ENCODE measurements at places on chromosomes 4 and X.
A peak's percentile ranks its signal among the peaks of the same experiment; 100 is the strongest.

DNA sequence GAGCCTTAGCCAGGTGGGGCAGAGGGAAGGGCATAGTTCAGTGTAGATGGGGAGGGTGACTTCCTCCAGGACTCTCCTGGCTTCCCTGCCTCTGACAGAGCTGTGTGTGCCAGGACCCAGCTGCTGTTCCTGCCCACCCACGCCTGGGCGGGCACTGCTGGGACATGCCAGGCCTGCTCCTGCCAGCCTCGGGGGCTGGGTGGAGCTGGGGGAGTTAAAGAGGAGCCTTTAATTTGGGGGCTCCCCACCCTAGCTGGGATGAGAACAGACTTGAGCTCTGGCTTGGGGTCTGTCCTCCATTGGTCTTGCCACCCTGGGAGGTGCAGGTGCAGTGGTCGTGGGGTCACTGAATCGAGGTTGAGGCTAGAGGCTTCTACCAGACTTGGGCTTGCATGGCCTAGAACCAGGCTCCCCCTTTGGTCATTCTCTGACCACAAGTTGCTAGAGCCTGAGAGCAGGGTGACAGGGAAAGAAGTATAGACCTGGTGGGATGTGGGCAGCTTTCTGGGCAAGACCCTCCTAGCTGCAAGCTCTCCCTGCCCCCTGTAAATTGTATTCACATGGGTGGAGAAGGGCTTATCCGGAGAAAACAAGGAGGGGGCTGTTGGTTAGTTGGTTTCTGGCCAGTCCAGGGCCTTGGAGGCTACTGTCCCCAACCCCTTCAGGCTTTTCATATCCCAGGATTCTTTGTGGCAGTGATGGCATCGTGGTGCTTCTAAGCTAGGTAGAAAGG is 5.7 kb downstream of the EFNB1 start:
- no peak overlapping the region for H3K4me3 ChIP-seq
- H3K36me3 ChIP-seq: no peaks in the 10 kb centered on the region
- peaks cover 7% of the 10 kb centered on the region for H3K4me1 ChIP-seq

- H3K27me3 ChIP-seq: no peaks in the 10 kb centered on the region
- H3K4me3 ChIP-seq: no peak overlapping the region
- H3K4me1 ChIP-seq: peaks cover 5% of the 10 kb centered on the region
- peaks cover 1% of the 10 kb centered on the region for H3K36me3 ChIP-seq
These were observed 304.9 kb downstream of the UNC5C start for GRCh38 chr4:95243892-95244291.

GRCh38 chr4:153531000-153531358 is 64.8 kb downstream of the TMEM131L start:
- H3K36me3 ChIP-seq: peaks cover 25% of the 10 kb centered on the region
- H3K4me1 ChIP-seq: peaks cover 69% of the 10 kb centered on the region
- H3K27ac ChIP-seq: peak overlapping the region; percentile 85
- H3K27me3 ChIP-seq: no peaks in the 10 kb centered on the region

DNA sequence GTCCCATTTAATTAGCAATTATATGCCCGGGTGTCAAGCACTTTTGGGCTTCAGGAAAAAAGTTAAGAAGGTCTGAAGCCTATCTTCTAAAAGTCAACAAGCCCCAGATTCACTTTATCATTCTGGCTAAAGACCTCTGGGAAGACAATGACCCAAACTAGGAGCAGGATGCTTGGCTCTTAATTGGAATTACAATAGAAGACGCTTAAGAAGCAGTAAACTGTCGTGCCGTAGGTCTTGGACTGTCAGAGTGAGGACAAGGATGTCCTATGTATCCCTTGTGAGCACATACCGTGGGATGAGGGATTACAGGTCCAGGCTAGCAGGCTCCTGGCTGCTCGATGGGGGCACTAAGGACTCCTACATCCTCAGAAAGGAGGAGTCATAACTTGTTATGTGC is 3.2 kb upstream of the ARHGAP36 start:
- H3K4me1 ChIP-seq: no peaks in the 10 kb centered on the region
- H3K36me3 ChIP-seq: no peaks in the 10 kb centered on the region
- H3K4me3 ChIP-seq: no peak overlapping the region
- no peak for DNase-seq
- H3K27ac ChIP-seq: no peak overlapping the region

DNA sequence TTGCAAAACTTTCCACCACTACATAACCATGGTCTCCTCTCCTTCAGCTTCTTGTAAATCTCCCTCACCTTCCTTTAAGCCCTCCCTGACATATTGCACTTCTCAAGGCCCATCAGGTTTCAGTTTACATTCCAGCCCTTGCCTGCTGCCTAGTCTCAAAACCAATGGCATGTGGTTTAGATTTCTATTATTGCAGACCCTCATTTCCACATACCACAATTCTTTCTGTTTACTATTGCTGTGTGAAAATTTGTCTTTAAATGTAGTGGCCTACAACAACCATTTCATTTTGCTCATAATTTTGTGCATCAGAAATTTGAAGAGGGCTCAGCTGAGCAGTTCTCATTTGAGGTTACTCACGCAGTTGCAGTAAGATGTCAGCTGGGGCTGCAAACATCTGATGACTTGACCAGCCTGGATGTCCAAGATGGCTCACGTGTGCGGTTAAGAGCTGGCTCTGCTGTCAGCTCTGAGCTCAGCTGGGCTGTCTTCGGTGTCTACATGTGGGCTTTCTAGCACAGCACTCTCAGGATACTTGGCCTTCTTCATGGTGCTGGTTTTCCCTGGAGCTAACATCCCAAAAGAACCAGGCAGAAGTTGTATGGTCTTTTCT is 29.9 kb upstream of the SOD3 start:
- H3K36me3 ChIP-seq: no peaks in the 10 kb centered on the region
- H3K4me3 ChIP-seq: no peak overlapping the region
- H3K27me3 ChIP-seq: no peaks in the 10 kb centered on the region
- peaks cover 12% of the 10 kb centered on the region for H3K4me1 ChIP-seq

DNA sequence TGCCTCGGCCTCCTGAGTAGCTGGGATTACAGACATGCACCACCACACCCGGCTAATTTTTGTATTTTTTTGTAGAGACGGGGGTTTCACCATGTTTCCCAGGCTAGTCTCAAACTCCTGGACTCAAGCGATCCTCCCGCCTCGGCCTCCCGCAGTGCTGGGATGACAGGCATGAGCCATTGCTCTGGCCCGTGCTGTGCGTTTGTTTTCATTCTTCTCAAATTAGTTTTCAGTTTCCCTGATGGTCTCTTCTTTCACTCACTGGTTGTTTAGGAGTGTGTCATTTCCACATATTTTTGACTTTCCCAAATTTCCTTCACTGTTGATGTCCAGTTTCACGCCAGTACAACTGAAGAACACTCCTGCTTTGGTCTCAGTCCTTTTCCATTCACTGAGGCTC is 31.8 kb downstream of the SH3TC1 start:
- peaks cover 3% of the 10 kb centered on the region for H3K27me3 ChIP-seq
- H3K36me3 ChIP-seq: no peaks in the 10 kb centered on the region
- DNase-seq: no peak
- peaks cover 9% of the 10 kb centered on the region for H3K4me1 ChIP-seq

DNA sequence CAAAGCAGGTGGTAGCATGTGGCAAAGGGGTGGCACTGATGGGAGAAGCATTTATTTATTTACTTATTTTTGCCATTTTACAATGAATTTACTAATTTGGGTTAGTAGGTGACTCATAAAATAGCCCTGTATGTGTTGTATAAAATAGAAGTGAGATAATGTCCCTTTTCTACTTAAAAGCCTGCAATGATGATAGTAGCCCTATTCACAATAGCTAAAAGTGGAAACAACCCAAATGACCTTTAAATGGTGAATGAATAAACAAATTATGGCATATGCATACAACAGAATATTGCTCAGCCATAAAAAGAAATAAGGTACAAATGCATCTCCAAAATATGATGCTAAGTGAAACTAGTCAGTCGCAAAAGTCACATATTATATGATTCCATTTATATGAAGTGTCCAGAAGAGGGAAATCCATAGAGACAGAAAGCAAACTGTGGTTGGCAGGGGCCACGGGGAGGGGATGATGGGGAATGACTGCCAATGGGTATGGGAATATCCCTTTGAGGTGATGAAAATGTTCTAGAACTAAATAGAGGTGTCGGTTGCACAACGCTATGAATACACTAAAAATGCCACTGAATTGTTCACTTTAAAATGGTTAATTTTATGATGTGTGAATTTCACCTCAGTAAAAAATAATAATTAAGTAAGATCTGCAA is 35.8 kb upstream of the FAM9C start:
- H3K4me1 ChIP-seq: peaks cover 85% of the 10 kb centered on the region
- no peak overlapping the region for H3K4me3 ChIP-seq
- peak overlapping the region; percentile 96 for H3K27ac ChIP-seq

- peaks cover 2% of the 10 kb centered on the region for H3K36me3 ChIP-seq
- no peak overlapping the region for H3K27ac ChIP-seq
- no peak overlapping the region for H3K4me3 ChIP-seq
- DNase-seq: no peak
- no peaks in the 10 kb centered on the region for H3K27me3 ChIP-seq
These were observed 103.0 kb downstream of the AFF1 start for GRCh38 chr4:87037671-87038334.

DNA sequence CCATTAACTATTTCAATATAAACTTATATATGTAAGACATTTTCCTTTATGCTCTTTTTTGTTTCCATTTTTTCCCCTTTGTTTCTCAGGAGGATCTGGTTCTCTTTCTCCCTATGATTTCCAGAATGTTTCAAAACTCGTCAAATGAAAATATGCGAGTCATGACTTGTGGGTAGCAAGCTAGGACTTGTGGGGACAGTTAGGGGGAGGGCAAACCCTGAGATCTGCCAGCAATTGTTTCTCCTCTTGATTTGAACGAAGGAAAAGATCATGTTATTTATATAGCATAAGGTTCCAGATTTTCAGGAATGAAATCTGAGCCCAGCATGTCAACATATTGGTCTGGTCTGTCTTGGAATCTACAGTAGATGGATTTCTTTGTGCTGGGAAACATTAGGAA is 28.9 kb upstream of the GPC4 start:
- peaks cover 6% of the 10 kb centered on the region for H3K27me3 ChIP-seq
- DNase-seq: no peak
- no peaks in the 10 kb centered on the region for H3K4me1 ChIP-seq
- no peak overlapping the region for H3K4me3 ChIP-seq

DNA sequence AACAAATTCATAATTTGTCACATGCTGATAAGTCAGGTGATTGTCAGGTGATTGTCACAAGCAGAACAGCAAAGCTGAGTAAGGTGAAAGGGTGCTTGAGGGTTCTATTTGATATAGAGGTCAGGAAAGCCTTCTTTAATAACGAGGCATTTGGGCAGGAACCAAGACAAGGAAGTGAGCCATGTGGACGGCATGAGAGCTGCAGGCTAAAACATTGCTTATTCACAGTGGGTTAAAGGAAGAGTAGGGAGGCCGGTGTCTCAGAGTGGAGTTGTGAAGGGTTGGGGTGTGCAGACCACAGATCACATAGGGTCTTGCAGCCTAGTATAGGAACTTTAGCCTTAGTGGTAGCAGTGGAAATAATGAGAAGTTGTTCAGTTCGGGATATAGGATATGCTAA is 31.3 kb upstream of the CYP2U1 start:
- H3K27ac ChIP-seq: no peak overlapping the region
- DNase-seq: no peak
- peaks cover 32% of the 10 kb centered on the region for H3K27me3 ChIP-seq
- H3K36me3 ChIP-seq: peaks cover 2% of the 10 kb centered on the region

GRCh38 chr4:18645351-18645750 is 623.8 kb upstream of the LCORL start:
- no peaks in the 10 kb centered on the region for H3K27me3 ChIP-seq
- no peak overlapping the region for H3K4me3 ChIP-seq
- DNase-seq: no peak
- no peak overlapping the region for H3K27ac ChIP-seq
- H3K4me1 ChIP-seq: no peaks in the 10 kb centered on the region

DNA sequence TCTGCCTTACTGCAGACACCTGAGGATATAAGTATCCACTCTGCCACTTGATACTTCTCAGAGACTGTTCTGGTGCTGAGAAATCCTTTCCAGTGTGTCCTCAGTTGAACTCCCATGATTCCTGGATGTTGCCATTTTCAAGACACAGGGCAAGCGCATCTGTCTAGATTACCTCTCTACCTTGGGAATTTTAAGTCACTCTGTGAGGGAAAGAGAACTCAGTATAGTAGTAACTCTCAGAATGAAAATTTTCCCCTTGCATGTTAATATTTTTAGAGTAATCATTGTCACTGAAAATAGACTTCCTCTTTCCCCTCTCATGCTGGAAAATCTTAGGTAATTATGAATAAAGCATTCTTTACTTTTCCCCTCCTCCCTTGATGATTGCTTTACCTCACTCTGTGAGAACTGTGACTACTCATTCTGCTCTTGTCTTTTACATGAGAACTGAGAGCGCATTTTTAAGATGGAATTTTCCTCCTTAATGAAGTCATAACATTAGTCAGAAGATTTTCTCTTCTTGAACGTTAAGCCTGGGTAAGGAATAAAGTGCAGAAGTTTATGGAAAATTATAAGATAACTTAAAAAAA is 45.0 kb downstream of the TET2 start:
- no peak overlapping the region for H3K27ac ChIP-seq
- no peak for DNase-seq
- H3K4me1 ChIP-seq: peaks cover 18% of the 10 kb centered on the region
- H3K27me3 ChIP-seq: no peaks in the 10 kb centered on the region
- H3K4me3 ChIP-seq: no peak overlapping the region

GRCh38 chr4:137703195-137703594 is 170.9 kb upstream of the PCDH18 start:
- H3K27ac ChIP-seq: no peak overlapping the region
- no peaks in the 10 kb centered on the region for H3K27me3 ChIP-seq
- H3K4me3 ChIP-seq: no peak overlapping the region
- DNase-seq: no peak

DNA sequence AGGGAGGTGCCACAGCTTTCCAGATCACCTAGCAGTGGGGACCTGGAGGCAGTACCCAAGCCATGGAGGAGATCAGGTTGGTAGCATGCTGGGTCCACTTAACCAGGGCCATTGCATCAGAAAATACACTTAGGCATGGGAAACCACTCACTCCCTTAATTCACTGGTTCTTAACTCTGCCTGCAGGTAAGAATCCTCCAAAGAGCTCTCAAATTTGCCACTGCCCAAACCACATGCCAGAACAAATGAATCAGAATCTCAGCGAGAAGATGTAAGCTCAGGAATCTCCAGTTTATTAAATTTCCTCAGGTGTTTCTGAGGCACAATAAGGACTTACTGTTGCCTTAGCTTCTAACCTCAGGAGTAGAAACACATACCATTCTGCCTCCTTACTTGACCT is 327.7 kb upstream of the RASGEF1B start:
- peaks cover 7% of the 10 kb centered on the region for H3K36me3 ChIP-seq
- peaks cover 17% of the 10 kb centered on the region for H3K4me1 ChIP-seq
- DNase-seq: no peak
- H3K27ac ChIP-seq: no peak overlapping the region
- H3K27me3 ChIP-seq: no peaks in the 10 kb centered on the region

GRCh38 chrX:120740072-120740471 is 110.2 kb upstream of the C1GALT1C1 start:
- no peak overlapping the region for H3K4me3 ChIP-seq
- peaks cover 4% of the 10 kb centered on the region for H3K4me1 ChIP-seq
- DNase-seq: no peak

- DNase-seq: no peak
- no peak overlapping the region for H3K27ac ChIP-seq
- H3K4me3 ChIP-seq: no peak overlapping the region
- peaks cover 4% of the 10 kb centered on the region for H3K27me3 ChIP-seq
These were observed 68.7 kb downstream of the APBB2 start for GRCh38 chr4:41145571-41146078.

Data from activated CD8-positive, alpha-beta memory T cell treated with anti-CD3 and anti-CD28 coated beads, Interleukin-2, amount 10 ng/mL, durations not matched to agents 7 days and 5 days (primary cell).